ENCODE measurements at places on chromosomes 1 and 21.

GRCh38 chr1:179321533-179322216 lies 28.1 kb downstream of the SOAT1 start:
- DNase-seq: no peak

DNA sequence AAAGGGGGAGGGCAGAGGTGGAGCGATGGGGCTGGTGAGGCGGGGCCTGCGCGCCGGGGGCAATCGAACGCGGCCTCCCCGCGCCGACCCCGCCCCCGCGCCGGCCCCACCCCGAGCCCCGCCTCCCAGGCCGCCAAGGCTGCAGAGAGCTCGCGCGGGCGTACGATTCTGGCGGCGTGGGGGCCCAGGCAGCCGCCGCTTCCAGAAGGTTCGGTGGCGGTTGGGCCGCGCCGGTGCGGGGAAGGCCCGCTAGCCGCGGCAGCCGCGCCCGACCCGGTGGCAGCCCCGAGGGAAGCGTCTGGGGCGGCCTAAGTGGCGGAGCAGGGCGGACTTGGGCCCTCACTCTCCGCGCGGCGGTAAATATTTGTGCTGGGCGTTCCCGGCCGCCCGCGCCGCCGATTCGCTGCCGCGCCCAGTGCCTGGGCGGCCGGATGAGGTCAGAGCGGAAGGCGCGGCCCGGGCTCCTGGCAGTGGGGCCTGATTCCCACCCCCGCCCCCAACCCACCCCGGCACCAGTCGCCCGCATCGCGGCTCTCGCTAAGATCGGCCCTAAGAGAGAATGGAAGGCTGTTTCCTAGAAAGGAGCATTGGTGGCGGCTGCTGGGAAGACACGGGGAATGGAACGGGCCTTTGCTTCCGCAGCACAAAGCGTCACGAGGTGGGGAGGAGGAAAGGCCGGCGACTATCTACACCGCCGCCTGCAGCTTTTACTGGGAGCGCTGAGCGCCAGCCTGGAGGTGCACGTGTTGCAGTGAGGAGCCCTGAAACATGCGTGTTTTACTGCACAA lies at the start of gene ACOT7:
TSS of gene ACOT7 (minus strand) at position 368 of the 788 bp plus-strand sequence. CDS start 368 bp downstream, outside the sequence.
- peak; percentile 44 for DNase-seq

- no peak for DNase-seq
Measured at GRCh38 chr1:216740331-216740730, 17.1 kb upstream of the ESRRG start.

DNA sequence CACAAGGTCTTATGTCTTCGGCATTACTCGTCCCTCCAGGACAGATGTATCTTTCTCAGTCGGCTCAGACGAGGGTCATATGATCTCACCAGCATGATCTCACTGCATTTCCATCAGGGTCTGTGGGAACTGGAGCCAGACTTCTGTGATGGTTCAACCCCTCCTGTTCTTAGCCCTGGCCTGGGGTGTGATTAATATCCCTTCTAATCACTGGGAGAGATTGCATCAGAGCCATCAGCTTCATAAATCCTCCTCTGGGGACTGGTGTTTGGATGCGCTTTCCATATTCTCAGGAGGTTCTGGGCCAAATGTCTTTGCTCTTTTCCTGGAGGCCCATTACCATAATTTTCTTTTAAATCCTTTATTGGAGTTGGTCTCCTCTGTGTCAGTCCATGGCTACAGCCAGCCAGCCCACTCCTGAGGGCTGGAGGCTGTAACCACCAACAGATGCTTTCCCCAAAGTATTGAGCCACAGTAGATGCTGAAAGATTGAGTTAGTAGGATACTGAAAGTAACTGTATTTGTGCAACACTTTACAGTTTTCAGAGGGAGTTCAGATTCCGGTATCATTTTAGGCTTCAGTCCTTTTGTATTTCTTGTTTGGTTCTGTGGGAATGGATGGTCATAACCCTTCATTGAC lies 20.0 kb downstream of the CACNA1E start:
- no peak for DNase-seq

DNA sequence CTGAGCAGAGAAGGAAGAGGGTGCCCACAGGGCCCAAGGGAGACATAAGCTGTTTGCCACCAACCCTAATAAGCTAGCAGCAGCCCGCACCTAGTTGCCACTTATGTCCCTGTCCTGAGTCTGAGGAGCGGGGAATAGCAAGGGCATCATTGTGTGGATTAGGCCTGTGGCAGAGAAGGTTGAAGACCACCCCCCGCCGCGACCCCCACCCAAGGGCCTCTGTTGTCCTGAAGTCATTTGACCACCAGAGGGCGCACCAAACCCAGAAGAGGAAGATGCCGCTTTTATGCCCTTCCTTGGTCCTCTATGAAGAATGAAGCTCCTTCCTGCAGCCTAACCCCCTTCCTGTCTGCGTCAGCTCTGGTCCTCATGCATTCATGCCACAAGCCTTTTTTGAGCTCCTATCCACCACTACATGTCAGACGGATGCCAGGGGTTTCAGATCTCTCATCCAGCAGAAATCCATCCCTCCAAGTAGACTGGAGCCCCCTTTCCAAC lies 16.6 kb downstream of the RHBG start:
- DNase-seq: peak; percentile 34

All from fibroblast of the conjunctiva (primary cell).